ENCODE measurements at places on chromosomes 3 and 15.

DNA sequence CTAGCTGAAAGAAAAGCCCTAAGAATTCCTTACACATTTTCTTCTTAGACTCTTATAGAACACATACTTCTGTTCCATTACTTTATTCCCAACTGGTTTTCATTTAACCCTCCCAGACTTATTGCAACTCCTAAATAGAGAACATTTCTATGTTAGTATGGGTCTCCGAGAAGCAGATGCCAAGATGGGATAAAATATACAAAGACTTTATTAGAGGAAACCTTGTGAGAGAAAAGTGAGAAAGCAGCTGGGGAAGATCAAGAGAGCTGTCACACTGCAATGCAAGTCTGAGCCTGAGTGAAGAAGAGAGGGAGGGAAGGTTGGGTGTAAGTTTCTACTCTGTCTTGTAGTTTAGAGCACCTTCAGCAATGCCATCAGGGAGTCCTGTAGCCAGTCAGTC, 979.3 kb downstream of the IGSF11 start:
- DNase-seq = no peak

DNA sequence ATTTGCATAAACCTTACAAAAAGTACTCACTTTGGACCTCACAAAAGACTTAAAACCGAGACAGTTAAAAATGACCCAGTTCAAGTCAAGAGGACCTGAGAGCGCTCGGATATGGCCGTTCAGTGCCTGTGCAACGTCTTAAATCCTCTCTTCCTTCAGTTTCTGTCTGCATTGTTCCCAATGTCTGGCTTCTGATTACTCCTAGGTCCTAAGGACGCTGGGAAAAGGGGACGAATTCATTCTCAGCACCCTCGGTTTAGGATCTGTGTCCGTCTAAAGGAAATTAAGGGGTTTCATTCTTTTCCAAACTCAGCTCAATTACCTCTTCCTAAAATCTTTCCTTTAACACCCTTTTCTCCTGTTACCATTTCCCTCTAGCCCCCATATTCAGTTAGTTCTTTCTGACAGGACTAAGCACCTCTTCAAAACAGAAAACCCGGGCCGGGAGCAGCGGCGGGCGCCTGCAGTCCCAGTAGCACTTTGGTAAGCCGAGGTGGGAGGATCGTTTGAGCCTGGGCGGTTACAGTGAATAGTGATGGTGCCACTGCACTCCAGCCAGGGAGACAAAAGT, 970 bp downstream of the DPPA4 start:
- DNase-seq = no peak

GRCh38 chr3:66479532-66479947, 21.3 kb downstream of the LRIG1 start:
- no peak for DNase-seq

DNA sequence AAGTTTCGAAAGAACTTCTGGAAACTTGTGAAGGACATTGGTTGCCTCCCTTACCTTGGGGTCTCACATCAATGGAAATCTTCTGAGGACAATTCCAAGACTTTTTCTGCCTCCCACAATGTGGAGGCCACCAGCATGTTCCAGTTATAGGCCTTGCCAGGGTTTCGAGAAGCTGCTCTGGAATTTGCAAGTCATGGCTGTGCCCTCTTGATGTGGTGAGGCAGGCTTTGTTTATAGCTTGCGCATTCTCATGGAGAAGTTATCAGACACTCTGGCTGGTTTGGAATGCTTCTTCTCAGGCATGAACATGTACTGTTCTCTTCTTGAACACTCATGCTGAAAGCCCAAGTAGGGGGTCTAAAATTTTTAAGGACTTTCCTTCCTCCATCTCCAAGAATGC, 4.1 kb downstream of the CXCR6 start:
- no peak for DNase-seq

DNA sequence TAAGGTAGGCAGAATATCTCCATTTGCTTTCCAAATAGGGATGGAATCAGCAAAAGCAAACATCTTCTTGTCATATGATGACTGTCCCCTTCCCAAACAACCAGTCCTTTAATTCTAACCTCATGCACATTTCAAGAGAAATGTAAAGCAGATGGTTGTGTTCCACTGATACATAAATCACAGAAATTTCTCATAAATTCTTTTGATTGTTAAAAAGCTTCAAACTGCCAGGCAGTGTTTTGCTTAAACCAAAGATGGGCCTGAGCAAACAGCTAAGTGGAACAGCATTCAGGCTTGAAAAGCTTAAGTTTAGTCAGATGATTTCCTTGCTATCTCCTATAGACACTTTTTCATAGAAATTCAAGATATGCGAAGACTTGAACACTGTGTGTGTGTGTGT, 74.3 kb upstream of the SOX2 start:
- no peak for DNase-seq

- DNase-seq = no peak
Measured at GRCh38 chr3:30502051-30502741, 104.2 kb upstream of the TGFBR2 start.

GRCh38 chr15:87755226-87755625, 501.3 kb downstream of the NTRK3 start:
- DNase-seq = no peak

DNA sequence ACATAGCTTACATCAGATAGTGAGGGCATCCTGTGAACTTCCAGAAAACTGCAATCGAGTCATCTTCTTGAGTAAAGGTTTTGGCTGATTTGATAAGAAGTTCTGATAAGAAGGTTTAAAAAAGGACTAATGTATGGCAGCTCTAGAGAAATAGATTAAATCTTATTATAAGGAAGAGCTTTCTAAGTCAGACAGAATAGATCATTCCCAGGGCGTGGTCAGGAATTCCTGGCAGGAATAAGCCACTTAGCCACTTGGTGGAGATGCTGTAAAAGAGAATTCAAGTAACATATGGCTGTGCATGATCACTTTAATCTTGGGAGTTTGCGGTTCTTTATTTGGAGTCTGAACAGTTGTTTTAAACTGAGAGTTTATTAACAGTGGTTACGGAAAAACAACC, 17.4 kb downstream of the PGBD4 start:
- no peak for DNase-seq

DNA sequence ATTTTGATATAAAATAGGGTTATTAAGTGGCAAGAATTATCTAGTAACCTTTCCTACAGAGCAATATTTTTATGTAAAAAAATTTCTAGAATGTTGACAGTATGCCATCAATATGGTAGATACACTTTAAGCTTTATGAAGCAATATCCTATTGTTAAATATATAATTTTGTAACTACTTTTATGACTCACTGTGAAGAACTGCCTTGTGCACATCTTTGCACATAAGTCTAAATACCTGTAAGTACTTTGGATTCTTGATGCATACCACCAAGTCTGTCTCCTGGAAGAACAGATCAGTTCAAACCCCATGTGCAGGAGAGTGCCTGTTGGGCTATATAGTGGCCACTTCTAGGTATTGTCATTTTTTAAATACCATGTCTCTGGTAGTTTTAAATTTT, 205.7 kb upstream of the EIF1B start:
- DNase-seq = no peak

DNA sequence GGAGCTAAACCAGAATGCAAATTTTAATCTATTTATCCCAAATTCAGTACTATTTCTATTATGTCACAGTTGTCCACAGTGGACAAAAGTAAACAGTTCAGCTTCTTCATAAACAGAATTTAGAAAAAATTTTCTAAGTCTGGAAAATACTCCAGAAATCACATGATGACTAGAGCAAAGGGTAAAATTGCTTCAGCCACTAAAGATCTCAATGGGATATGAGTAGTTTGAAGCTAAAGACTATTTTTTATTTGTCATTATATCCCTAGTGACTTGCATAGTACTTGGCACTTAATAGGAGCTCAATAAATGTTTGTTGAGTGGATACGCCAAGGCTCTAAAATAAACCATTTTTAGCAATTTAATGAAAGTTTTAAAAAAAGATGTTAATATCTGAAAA, 354.3 kb upstream of the AGTR1 start:
- no peak for DNase-seq

GRCh38 chr3:117761703-117762620, 1052.4 kb downstream of the TUSC7 start:
- no peak for DNase-seq

DNA sequence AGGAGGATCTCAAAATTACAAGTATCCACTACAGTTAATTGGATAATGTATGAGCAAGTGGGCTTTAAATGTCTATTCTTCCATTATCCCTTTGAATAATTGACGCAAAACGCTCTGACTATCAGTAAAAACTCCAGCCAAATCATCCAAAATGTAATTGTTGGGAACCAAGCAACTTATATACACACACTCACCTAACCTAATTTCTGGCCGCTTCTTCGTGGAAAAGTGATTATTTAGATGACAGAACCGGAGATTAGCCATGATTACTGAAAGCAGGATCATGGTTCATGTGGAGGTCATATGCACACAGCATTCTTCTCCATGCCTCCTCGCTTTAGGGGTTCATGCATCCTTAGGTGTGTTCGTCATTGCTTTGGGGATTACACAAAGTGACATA, 992.4 kb downstream of the NAALADL2 start:
- no peak for DNase-seq

DNA sequence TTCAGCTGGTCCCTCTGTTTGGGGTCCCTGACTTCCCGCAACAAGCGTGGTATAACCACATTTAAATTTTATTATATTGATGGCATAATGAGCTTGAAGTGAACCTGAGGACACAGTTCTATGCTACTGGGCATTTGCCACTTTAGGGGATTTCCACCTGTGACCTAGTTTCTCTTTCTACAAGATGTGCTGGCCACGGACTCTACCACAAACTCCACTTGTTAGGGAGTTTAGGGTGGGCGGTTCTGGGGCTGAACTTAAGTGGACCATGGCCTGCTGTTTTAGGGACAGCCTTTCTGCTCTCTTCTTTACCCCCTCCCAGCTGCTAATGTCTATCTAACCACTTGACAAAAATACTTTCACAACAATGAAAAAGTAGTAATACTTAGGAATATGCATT, 1199.1 kb downstream of the SI start:
- DNase-seq = no peak

DNA sequence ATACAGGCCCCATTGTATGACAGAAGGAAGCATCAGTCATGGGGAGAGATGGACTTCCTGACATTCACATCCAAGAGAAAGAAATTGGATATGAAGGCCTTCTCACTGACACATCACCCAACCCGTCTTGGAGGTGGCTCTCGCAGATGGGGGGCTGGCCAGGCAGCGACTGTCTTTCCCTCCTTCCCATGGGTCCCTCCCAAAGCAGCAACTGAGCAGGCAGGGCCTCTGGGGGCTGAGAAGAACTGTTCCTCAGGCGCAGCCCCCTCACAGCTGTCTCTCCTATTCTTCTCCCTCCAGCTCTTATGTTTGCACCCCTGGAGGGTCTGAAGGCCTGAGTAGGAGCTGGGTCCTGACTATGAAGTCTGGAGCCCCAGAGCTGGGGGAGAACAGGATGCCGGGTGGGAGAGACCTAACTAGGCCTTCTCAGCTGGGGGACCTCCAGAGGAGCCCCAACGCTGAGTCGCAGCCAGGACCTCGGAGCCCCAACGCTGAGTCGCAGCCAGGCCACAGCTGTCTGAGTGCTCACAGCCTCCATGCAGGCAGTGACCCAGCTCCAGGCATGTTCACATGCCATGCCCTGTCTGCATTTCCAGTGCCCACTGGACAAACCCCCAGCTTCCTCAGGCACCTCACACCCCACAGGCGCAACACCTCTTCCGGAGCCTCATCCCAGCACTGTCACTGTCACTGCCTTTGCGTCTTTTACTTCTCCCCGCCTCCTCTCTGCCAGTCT, 29.6 kb downstream of the UMPS start:
- DNase-seq = no peak

GRCh38 chr3:72058493-72059081, 273.6 kb upstream of the PROK2 start:
- DNase-seq = no peak

DNA sequence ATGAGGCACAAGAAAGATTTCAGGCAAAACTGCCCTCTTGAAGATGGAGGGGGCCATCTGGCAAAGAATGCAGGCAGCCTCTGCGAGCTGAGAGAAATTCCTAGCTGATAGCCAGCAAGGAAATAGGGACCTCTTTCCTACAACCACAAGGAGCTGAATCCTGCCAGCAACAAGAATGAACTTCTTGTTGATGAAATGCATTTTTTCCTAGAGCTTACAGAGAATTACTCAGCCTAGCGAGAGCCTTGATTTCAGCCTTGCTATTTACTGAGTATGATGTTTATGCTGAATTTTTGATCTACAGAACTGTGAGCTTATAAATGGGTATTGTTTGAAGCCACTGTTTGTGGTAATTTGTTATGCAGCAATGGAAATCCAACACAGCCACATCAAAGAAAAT, 148.5 kb upstream of the NAALADL2 start:
- no peak for DNase-seq
